ENCODE measurements at places on chromosomes 12 and 14.
A peak's percentile ranks its signal among the peaks of the same experiment; 100 is the strongest.

GRCh38 chr12:46517579-46517962 is 145.0 kb upstream of the SLC38A2 start:
- no peak for DNase-seq

DNA sequence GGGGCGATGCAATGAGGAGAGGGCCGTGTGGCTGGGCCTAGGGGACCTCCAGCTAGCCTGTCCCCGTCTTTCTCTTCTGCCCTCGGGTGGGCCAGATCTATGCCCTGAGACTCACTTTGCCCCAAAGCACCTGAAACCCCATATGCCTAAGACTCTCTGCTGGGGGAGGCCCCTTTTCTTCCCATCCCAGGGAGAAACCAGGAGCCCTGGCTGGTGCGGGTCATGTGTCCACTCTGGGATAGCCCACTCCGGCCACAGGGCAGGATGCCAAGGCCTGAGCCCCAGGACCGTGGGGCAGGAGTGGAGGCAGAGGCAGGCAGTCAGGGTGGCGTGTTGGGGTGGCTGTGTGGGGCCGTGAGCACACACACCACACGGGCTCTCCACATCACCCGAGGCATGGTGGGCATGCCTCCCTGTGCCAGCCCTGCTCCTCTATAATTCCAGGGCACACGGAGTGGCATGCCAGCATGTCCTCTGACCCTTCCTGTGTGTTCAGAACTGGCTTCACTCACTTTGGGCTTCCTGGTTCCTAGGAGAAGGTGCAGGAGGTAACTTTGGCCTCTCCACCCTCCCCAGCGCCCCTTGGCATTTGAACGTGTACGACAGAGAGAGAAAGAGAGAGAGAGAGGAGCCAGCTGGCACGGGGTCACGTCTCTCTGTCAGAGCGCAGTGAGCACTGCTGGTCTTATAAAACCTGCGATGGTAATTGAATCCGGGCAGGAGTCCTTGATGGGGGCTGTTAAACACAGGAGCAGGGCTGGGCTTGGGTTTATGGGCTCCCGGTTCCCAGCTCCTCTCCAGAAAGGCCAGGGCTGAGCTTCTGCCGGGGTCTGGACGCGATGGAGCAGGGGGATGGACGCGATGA is 144.2 kb downstream of the KIF26A start:
- no peak for DNase-seq

DNA sequence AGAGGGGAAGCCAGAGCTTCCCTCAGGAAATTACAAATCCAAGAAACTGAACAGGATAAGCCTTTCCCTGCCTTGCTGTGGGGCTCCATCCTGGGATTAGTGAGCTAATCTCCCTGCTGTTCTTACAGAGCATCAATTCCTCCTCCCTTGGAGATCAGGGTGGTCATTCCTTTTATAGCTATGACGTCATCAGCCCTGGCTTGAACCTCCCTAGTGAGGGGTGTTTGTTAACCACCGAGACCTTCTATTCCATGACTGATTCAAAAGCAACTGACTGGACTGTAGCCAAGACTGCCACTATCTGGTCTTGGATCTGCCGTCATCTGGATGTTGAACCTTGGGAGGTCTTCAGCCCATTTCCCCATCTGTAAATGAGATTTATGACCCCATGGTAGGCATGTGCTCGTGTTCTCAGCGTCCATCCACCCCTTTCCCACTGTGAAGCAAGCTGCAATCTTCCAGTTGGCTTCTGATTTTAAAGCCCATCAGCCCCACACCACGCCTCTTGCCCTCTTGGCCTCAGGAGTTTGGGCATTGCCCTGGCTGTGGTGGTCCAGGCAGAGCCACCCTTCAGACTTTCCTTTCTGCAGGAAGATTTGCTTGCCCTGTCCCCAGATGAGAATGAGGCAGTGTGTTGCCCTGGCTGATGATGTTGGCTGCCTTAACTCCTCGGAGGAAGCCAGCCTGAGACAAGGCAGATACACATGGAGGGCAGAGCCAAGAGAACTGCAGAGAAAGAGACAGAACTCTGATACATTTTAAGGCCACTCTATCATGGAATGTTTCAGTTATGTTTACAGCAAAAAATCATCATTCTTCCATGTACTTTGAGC is 59.6 kb upstream of the ACTN1 start:
- DNase-seq: peak; percentile 86

- DNase-seq: no peak
These were observed 84.7 kb upstream of the LGR5 start for GRCh38 chr12:71354871-71355270.

Measured in fibroblast of pulmonary artery (primary cell).